Tibial nerve (tissue), 4 donors: ENCODE measurements at places on chromosomes 7 and 10. TPM values are rescaled to one million over a fixed set of nuclear protein-coding genes. Genes with fewer than 3 reads are reported as not detected.

DNA sequence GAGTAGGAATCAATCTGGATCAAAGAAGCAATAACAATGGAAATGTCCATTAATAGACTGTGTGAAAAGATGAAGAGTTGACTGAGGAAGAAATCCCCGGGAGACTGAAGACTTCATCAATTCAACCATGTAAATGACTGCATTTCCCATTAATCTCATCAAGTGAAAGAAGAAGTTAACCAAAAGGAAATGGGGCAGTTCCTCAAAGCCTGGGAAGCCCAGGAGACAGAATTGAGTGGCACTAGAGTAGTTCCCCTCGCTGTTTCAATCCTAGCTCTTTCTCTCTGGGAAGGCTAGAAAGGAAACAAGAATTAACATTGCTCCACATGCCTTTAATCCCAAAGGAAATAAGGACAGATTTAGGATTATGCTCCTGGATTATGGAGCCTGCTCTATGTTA lies 4.8 kb upstream of the OR6V1 start:
- no peak for DNase-seq
- H3K36me3 ChIP-seq: no peaks in the 10 kb centered on the region
- H3K27ac ChIP-seq: no peak overlapping the region
- peaks cover 18% of the 10 kb centered on the region for H3K4me1 ChIP-seq
- H3K27me3 ChIP-seq: no peaks in the 10 kb centered on the region

Gene TSPAN12
- 11.1 TPM for total RNA-seq

Gene VSTM4
- total RNA-seq: 13.2 TPM

DNA sequence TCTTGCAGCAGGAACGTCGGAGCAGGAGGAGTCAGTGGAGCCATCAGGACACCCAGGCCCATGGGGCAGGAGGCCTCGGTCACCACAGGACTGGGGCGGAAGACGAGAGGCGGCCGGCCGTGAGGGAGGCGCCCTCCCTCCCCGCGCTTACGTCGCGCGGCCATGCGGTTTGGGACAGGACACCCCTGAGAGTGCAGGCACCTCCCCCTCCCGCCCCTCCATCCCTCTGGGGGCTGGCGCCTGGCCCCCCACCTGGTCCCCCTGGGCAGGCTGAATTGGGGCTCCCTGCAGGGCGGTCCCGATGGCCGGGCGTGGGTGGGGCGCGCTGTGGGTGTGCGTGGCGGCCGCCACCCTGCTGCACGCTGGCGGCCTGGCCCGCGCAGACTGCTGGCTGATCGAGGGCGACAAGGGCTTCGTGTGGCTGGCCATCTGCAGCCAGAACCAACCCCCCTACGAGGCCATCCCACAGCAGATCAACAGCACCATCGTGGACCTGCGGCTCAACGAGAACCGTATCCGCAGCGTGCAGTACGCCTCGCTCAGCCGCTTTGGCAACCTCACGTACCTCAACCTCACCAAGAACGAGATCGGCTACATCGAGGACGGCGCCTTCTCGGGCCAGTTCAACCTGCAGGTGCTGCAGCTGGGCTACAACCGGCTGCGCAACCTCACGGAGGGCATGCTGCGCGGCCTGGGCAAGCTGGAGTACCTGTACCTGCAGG lies 74.4 kb downstream of the ELFN1 start:
- no peak overlapping the region for H3K4me3 ChIP-seq
- no peak for DNase-seq
- H3K27me3 ChIP-seq: no peaks in the 10 kb centered on the region
- H3K4me1 ChIP-seq: peaks cover 11% of the 10 kb centered on the region

- no peak for DNase-seq
- no peak overlapping the region for H3K4me3 ChIP-seq
- no peaks in the 10 kb centered on the region for H3K36me3 ChIP-seq
- H3K27me3 ChIP-seq: no peaks in the 10 kb centered on the region
- no peak overlapping the region for H3K27ac ChIP-seq
These were observed 15.7 kb downstream of the SEPTIN7 start for GRCh38 chr7:35816514-35816913.

DNA sequence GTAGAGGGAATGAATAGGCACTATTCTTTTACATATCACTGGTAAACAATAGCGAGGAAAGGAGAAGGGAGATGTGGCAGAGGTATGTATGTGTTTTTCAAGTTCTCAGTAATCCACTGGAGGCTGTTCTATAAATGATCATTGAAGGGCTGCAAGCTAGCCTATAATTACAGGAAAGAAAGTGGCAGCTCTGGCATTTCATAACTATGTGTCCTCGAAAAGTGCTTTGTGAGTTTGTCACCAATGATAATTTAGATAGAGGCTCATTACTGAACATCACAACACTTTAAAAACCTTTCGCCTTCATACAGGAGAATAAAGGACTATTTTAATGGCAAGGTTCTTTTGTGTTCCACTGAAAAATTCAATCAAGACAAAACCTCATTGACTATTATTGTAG lies 235.1 kb downstream of the FOXP2 start:
- H3K27me3 ChIP-seq: no peaks in the 10 kb centered on the region
- no peak overlapping the region for H3K27ac ChIP-seq
- no peaks in the 10 kb centered on the region for H3K36me3 ChIP-seq
- H3K4me1 ChIP-seq: no peaks in the 10 kb centered on the region

Gene COMTD1
- 18.1 TPM for total RNA-seq

DNA sequence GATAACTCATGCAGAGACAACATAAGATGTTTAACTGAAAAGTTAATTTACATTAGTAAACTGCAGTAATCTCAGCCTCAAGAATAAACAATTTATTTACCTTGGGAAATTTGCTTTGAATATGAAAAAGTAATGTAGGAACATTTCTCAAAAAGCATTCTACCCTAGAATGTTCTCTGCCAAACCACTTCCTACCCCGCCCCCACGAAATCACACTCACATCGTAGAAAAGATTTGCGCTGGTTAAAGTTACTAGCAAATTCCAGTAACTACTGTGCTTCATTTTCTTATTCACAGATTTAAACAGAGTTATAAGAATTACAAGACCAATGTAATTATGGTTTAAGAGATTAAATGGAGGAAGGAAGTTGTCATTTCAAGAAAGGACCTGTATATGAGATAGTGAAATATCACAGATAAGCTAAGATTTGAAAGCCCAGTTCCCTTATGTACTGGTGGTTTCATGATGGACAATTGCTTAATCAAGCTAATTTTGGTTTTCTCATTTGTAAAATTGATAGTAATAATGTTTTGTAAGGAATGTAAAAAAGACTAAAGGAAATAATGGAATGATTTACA lies 175.4 kb downstream of the GNAI1 start:
- no peak overlapping the region for H3K4me3 ChIP-seq
- H3K36me3 ChIP-seq: no peaks in the 10 kb centered on the region
- H3K27ac ChIP-seq: no peak overlapping the region

DNA sequence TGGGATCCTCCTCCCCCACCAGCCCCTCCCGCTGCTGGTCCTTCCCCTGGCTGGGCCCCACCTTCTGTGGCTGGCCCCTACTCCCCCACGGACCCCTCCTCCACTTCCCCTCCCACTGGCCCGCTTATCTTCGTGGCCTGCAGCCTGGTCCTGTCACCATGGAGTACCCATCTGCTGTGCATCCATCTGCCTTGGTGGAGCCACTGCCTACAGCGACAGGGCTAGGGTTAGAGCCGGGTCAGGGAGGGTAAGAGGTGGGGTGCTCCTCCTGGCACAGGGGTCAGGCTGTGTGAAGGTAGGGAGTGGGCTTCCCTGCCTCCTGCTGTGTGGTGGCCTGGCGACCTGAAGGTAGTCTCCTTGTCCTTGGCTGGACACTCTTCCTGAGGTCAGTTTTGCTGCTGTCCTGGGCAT lies 5.2 kb downstream of the ADCY1 start:
- peaks cover 8% of the 10 kb centered on the region for H3K4me1 ChIP-seq
- H3K27me3 ChIP-seq: peaks cover 14% of the 10 kb centered on the region
- no peak overlapping the region for H3K4me3 ChIP-seq
- DNase-seq: no peak
- no peaks in the 10 kb centered on the region for H3K36me3 ChIP-seq

Gene ACHE
- total RNA-seq: 3.0 TPM

DNA sequence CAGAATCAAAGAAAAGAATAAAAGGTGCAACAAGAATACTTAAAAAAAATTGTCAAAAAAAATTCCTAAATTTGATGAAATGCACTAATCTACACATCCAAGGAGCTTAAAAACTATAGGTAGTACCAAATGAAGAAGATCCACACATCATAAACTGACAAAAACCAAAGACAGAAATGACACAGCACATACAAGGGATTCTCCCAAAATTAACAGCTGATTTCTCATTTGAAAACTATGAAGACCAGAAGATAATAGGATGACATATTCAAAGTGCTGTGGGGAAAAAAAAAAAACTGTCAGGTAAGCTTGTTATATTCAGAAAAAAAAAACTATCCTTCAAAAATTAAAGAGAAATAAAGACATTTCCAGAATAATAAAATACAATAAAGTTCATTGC lies 618.2 kb downstream of the TNS3 start:
- no peak overlapping the region for H3K27ac ChIP-seq
- no peak overlapping the region for H3K4me3 ChIP-seq
- no peaks in the 10 kb centered on the region for H3K36me3 ChIP-seq
- H3K27me3 ChIP-seq: no peaks in the 10 kb centered on the region
- no peaks in the 10 kb centered on the region for H3K4me1 ChIP-seq
- DNase-seq: no peak

Gene INA
- total RNA-seq: not detected

Gene MNX1
- not detected for total RNA-seq

- H3K27me3 ChIP-seq: no peaks in the 10 kb centered on the region
- H3K36me3 ChIP-seq: no peaks in the 10 kb centered on the region
- DNase-seq: no peak
These were observed 189.1 kb downstream of the DGKI start for GRCh38 chr7:137657476-137658189.

DNA sequence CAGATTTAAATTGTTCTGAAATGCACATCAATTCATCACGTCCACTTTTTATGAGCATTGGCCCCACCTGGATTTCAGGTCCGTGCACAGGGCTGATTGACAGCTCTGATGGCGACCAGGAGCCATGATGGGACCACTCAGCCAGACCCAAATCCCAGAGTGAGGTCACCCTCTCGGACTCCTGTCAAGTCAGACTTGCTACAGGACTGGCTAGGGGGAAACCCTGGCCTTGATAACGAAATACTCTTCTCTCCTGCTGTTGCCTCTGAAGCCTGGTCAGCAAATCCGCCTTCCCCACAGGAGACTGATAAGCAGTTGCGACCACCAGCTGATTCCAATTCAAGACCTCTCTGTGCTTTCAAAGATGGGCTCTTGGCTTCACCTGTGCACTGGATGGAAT lies 76.4 kb downstream of the CARD11 start:
- H3K36me3 ChIP-seq: no peaks in the 10 kb centered on the region
- H3K4me3 ChIP-seq: no peak overlapping the region
- H3K27ac ChIP-seq: no peak overlapping the region
- no peaks in the 10 kb centered on the region for H3K27me3 ChIP-seq
- H3K4me1 ChIP-seq: no peaks in the 10 kb centered on the region

Gene SPDYE16
- not detected for total RNA-seq

Gene HOXA9
- 13.0 TPM for total RNA-seq

Gene OLAH
- total RNA-seq: 7.6 TPM

- no peaks in the 10 kb centered on the region for H3K4me1 ChIP-seq
- peak overlapping the region; percentile 28 for H3K4me3 ChIP-seq
- no peak for DNase-seq
- peak overlapping the region; percentile 68 for H3K27ac ChIP-seq
- no peaks in the 10 kb centered on the region for H3K27me3 ChIP-seq
These were observed 60.6 kb upstream of the KLF14 start for GRCh38 chr7:130794619-130794922.

Gene RBP3
- total RNA-seq: not detected

- no peak for DNase-seq
- no peak overlapping the region for H3K27ac ChIP-seq
- no peaks in the 10 kb centered on the region for H3K4me1 ChIP-seq
- H3K27me3 ChIP-seq: no peaks in the 10 kb centered on the region
- H3K4me3 ChIP-seq: no peak overlapping the region
These were observed 23.4 kb upstream of the DPYSL4 start for GRCh38 chr10:132163278-132163765.

Gene CTAGE15
- 0.44 TPM for total RNA-seq

- no peak for DNase-seq
These were observed 24.5 kb downstream of the ZEB1 start for GRCh38 chr10:31343551-31343950.

- no peak overlapping the region for H3K27ac ChIP-seq
- H3K36me3 ChIP-seq: peaks cover 19% of the 10 kb centered on the region
- no peaks in the 10 kb centered on the region for H3K27me3 ChIP-seq
- H3K4me1 ChIP-seq: peaks cover 6% of the 10 kb centered on the region
- no peak for DNase-seq
- H3K4me3 ChIP-seq: no peak overlapping the region
These were observed 14.1 kb downstream of the SH2B2 start for GRCh38 chr7:102300643-102301221.

- no peak for DNase-seq
- no peaks in the 10 kb centered on the region for H3K4me1 ChIP-seq
- no peaks in the 10 kb centered on the region for H3K27me3 ChIP-seq
- H3K36me3 ChIP-seq: no peaks in the 10 kb centered on the region
- no peak overlapping the region for H3K27ac ChIP-seq
- H3K4me3 ChIP-seq: no peak overlapping the region
These were observed 127.4 kb downstream of the TACC2 start for GRCh38 chr10:122116331-122116730.

Gene PTTG1IP2
- not detected for total RNA-seq

- H3K4me3 ChIP-seq: no peak overlapping the region
- DNase-seq: no peak
- H3K27ac ChIP-seq: no peak overlapping the region
- no peaks in the 10 kb centered on the region for H3K27me3 ChIP-seq
These were observed 98.2 kb upstream of the PITRM1 start for GRCh38 chr10:3270577-3271316.

GRCh38 chr10:73167458-73167782 lies 388 bp downstream of the ECD start:
- no peaks in the 10 kb centered on the region for H3K27me3 ChIP-seq
- peak overlapping the region; percentile 78 for H3K4me3 ChIP-seq
- peaks cover 3% of the 10 kb centered on the region for H3K36me3 ChIP-seq
- no peak for DNase-seq
- peak overlapping the region; percentile 98 for H3K27ac ChIP-seq

DNA sequence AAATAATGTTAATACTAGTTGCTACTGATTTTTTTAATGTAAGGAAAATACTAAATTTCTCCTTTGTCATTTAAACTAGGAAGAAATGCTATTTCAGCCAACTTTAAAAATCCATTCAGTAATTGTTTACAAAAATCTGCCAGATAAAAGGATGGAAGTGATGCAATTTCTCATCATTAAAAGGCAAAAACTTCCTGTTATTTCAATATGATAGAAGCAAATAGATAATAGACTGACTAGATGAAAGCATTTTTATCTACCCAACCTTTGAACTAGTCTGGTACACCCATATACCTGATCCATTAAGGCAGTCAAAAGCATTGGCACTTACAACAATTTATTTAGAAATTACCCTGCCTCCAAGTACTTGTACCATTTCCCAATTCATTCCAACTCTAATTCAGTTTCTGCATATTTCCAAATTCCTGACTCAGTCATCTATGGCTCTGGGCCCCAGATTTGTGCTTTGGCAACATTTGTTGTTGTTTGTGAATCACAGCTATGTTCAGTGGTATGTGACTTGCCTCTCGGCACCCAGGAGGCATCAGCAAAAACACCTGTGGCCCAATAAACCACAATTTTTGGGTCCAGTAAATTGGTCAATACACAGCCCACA lies 482.6 kb upstream of the SEMA3A start:
- no peaks in the 10 kb centered on the region for H3K36me3 ChIP-seq
- DNase-seq: no peak
- no peaks in the 10 kb centered on the region for H3K4me1 ChIP-seq
- no peak overlapping the region for H3K27ac ChIP-seq
- no peak overlapping the region for H3K4me3 ChIP-seq

Gene SAP25
- total RNA-seq: 6.0 TPM

GRCh38 chr10:46106410-46107255 lies 60.6 kb upstream of the MSMB start:
- peak overlapping the region; percentile 11 for H3K27ac ChIP-seq
- H3K36me3 ChIP-seq: no peaks in the 10 kb centered on the region
- H3K27me3 ChIP-seq: no peaks in the 10 kb centered on the region
- H3K4me1 ChIP-seq: peaks cover 16% of the 10 kb centered on the region

Gene PON3
- 3.3 TPM for total RNA-seq
